ENCODE measurements at places on chromosomes 13 and 19.
A peak's percentile ranks its signal among the peaks of the same experiment; 100 is the strongest.

DNA sequence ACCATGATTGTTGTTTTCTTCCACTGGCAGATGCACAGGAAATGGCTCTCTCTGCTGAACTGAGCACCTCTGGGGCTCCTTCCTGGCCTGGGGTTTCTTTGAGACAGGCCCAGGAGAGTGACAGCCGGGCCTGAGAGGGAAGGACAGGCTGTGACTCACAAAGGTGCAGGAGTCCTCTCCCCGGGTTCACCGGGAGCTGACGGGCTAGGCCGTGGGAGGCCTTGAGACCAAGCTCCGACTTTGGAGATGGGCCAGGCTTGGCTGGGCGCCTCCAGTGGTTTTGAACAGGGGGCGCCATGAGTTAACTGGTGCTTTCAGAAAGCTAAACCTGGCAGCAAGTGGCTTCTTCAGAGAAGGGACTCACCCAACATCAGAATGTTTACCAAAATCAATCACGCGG is 143.4 kb downstream of the URI1 start:
- peak; percentile 7 for DNase-seq

DNA sequence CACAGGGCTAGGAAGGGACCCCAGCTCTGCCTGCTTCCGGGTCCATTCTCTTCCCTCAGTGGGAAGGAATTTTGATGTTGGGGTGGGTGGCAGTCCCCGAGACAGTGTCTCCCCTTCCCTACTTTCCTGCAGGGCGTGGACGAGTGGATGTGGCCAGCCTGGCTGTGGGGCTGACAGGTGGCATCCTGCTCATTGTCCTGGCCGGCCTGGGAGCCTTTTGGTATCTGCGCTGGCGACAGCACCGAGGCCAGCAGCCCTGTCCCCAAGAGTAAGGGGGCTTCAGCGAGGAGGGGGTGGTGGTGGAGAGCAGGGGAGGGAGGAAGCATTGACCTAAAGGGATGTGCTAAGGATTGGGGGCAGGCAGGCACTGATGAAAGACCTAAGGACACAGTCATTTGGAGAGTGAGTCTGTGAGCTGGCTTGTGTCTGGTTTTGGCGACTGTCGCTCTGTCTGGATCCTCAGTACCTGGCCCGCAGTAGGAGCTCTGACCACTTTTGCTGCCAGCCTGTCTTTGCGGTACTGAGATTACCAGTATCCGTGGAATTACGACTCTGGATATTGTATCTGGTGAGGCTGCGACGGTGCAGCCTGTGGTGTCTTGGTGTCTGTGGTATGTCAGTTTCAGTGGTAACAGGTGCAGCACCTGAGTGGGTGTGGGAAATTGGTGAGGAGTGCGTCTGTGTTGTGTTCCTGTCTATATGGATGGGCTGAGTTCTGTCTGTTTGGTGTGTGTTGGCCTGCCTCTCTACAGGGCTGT is 2.4 kb upstream of the PRR12 start:
- no peak for DNase-seq

- DNase-seq: no peak
Observed at GRCh38 chr19:32017176-32017953, 328.0 kb upstream of the ZNF507 start.

DNA sequence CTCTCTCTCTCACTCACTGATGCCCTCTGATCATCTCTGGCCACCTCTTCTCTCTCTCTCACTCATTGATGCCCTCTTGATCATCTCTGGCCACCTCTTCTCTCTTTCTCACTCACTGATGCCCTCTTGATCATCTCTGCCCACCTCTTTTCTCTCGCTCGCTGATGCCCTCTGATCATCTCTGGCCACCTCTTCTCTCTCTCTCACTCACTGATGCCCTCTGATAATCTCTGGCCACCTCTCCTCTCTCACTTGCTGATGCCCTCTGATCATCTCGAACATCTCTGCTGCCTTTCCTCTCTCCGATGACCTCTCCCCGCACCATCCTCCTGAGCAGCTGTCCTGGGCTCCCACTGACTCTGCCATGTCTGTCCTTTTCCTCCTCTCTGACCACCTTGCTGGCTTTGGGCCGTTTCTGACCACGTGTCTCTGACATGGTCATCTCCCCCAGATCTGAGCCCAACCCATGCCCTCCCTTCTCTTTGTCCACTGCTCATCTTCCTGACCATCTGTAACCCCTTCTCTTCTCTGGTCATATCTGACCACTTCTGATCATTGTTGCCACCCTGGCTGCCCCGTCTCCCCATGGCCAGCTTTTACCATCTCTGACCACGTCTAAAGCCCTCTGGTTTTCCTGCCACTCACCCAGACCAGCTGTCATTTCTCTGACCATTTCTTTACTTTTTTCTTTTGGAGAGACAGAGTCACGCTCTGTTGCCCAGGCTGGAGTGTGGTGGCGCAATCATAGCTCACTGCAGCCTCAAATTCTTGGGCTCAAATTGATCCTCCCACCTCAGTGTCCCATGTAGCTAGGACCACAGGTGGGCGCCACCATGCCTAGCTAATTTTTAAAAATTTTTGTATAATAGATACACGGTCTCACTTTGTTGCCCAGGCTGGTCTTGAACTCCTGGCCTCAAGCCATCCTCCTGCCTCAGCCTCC is 2.4 kb downstream of the LRFN3 start:
- DNase-seq: no peak

- DNase-seq: no peak
Observed at GRCh38 chr19:18437491-18438330, at the start of gene ISYNA1. Gene ISYNA1 (minus strand): TSS chr19:18438133. CDS start chr19:18437979, 154 bp downstream.

GRCh38 chr19:3501780-3502179 is 1.3 kb upstream of the DOHH start:
- DNase-seq: no peak

GRCh38 chr19:15337202-15337601 is 4.9 kb upstream of the BRD4 start:
- no peak for DNase-seq

DNA sequence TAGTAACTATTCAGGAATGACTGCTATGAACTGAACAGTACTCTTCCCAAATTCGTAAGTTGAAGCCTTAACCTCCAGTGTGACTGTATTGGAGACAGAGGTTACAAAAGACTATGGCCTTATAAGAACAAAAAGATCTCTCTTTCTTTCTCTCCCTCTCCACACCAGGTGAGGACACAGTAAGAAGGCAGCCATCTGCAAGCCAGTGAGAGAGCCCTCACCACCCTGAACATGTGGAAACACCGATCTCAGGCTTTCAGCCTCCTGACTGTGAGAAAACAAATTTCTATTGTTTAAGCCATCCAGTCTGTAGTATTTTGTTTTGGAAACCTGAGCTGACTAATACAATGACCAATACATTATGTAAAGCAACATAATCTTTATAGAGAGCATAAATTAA is 888.9 kb downstream of the SLITRK1 start:
- DNase-seq: no peak

GRCh38 chr13:76822698-76823267 is 63.4 kb downstream of the KCTD12 start:
- peak; percentile 8 for DNase-seq

GRCh38 chr13:38348861-38349389 is 726 bp upstream of the UFM1 start:
- DNase-seq: no peak

DNA sequence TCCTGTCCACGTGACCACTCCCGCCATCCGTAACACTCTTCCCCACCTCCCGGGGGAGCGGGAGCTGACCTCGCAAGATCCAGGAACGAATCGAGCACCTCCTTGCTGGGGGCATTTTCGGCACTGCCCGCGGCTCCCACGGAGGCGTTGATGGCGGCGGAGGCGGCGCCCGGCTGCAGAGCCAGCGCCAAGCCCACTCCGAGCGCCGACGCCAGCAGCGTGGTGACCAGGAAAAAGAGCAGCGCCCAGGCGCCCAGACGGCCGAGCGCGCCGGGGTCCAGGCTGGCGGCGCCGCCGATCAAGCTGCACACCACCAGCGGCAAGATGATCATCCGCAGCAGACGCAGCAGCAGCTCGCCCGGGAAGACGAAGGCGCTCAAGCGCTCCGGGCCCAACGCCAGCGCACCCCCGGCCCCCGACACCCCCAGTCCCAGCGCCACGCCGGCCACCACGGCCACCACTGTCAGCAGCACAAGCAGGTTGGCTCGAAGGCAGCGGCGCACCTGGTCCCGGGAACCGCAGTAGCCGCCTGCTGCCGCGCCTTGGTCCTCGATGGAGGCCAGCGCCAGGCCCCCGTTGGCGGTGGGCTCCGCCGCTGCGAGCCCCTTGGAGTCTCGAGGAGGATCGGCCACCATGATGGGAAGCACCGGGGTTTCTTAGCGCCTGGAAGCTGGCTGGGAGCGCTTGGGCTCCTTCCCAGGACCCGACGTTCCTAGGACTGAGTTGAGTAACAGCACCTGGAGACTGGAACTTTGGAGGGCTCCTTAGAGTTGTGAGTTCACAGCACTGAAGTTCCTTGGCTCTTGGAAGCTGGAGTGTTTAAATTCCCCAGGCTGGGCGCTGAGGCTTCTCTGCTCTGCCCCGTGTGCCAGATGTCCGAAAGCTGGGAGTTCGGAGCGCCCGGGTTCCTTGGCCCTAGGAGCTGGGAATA is 798 bp downstream of the SLC1A5 start:
- DNase-seq: peak; percentile 56

- DNase-seq: no peak
Observed at GRCh38 chr13:29115842-29116241, 295.7 kb downstream of the MTUS2 start.

Measured in OCI-LY7 (cell line).